ENCODE measurements at places on chromosomes 16 and 17.

- DNase-seq = peak; percentile 28
Measured at GRCh38 chr17:15260376-15261257, 4.5 kb downstream of the PMP22 start.

DNA sequence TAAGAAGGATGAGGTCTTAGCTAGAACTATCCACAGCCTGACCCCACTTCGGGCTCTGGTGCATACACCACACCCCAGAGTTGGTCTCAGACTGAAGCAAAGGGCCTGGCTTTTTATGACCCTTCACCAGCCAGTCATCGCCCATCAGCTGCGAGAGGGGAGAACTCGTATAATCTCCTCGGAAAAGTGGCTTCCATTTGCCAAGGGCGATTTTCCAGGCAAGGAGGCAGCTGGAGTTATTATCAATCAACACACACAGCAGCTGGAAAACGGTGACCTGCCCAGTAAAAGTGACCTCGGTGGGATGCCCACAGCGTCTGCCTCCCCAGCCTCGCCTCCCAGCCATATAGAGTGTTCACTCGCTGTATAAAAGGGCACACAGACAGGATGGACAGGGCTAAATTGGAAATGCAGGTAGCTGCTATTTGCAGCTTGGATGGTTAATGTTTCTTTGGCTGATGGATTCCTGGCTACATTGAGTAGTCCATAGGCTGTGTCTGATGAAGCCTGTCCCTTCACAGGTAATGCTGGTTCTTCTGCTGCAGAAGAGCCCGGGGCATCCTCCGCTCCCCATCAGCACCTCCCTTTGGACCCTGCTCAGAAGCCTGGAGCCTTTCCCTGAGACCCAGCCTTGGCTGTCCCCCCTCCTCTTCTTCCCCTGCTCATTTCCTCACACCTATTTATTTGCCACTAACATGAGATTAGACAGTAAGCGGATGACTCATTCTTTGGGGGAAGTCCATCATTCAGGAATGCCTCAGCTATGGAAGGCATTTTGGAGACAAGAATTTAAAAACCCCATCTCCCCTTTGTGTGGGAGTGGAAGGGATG lies 45.7 kb downstream of the TMEM186 start:
- DNase-seq = no peak

- DNase-seq = no peak
Measured at GRCh38 chr17:67633751-67634211, 84.0 kb upstream of the NOL11 start.

GRCh38 chr16:85125570-85126393 lies 13.5 kb upstream of the CIBAR2 start:
- no peak for DNase-seq

- DNase-seq = no peak
Measured at GRCh38 chr17:28065706-28066105, 23.2 kb downstream of the NLK start.

DNA sequence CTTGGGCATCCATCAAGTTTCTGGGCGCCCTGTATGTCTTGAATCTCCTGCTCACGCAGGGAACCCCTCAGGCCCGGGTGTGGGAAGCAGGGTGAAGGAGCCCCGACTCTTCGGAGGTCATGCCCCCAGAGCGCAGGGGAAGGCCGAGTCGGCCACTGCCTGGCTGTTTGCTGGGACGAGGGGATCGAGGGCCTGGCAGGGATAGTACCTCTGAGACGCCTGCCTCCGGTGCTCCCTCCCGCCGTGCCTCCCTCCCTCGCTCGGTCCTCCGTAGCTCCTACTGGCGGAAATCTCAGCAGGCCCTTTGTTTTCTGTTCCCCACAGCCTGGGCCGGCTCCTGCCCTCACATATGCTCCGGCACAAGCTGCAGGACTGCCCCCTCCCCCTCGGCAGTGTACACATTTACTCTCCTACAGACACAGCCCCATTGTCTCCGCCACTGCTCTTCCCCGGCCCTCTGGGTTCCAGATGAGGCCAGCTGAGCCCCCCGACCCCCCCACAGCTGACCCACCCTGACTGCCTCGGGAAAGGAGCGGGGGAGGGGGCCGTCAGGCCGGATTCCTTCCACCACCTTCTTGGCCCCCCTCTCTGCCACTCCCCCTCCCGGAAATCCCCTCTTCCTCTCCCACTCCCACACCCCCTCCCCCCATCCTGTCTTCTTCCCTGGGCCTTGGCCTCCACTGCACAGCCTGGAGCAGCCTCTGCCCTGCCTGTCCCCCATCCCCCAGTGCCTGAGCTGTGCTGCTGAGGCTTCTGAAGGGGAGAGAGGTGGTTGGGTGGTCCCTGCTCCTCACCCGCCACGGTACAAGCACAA lies 1.4 kb downstream of the TRAF4 start:
- peak; percentile 25 for DNase-seq

- DNase-seq = peak; percentile 75
Measured at GRCh38 chr16:57810197-57811031, 8.1 kb upstream of the KIFC3 start.

- no peak for DNase-seq
Measured at GRCh38 chr17:30476726-30477082, 504 bp upstream of the GOSR1 start.

DNA sequence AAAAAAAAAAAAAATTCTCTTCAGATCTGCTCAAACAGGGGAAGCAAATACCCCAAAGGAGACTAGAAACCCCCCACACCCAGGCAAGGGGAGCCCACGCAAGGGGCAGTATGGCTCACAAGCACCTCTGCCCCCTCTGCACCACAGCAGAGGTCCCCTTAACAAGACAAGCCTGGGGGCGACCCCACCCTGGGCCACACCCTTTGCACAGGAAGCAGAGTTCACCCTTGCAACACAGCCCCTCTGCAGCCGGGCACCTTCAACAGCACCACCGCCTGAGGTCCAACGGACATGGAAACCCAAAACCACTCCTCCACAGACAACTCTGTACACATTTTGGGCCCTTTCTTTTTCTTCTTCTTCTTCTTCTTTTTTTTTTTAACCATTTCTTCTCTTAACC lies 12.8 kb downstream of the AXIN1 start:
- DNase-seq = no peak

- no peak for DNase-seq
Measured at GRCh38 chr17:66445229-66445628, 142.8 kb downstream of the PRKCA start.

DNA sequence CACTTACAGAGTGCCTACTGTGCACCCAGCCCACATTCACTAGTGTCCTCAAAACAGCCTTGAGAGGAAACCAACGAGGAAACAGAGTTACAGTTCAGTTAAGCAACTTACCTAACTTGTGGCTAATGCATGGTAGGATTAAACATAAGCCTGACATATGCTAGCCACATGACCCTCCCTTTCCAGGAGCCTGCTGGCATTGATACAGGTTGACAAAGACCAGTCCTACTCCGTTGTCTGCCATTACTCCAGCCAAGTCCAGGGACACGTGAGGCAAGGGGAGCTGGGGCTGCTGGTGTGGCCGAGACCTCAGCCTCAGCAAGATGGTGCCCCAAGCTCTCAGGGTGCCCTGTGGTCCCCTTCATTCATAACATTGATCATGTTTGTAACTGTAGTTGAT lies 37.9 kb downstream of the SNX20 start:
- no peak for DNase-seq

- DNase-seq = no peak
Measured at GRCh38 chr17:74118504-74118903, 85.0 kb upstream of the RPL38 start.

DNA sequence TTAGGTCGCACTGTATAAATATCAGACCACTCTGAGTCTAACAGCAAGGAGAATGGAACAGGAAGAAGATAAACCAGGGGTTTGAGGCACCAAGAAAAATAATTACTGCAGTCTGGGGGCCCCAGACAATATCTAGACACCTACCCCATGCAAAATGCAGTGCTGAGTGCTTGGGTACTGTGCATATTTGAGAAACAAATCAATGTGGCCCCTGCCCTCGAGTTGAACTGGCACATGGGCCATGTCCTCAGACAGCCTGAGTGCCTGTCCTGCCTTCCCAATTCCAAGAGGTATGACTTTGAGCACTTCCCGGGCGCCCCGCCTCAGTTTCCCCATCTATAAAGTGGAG lies 6.2 kb upstream of the CIITA start:
- no peak for DNase-seq

DNA sequence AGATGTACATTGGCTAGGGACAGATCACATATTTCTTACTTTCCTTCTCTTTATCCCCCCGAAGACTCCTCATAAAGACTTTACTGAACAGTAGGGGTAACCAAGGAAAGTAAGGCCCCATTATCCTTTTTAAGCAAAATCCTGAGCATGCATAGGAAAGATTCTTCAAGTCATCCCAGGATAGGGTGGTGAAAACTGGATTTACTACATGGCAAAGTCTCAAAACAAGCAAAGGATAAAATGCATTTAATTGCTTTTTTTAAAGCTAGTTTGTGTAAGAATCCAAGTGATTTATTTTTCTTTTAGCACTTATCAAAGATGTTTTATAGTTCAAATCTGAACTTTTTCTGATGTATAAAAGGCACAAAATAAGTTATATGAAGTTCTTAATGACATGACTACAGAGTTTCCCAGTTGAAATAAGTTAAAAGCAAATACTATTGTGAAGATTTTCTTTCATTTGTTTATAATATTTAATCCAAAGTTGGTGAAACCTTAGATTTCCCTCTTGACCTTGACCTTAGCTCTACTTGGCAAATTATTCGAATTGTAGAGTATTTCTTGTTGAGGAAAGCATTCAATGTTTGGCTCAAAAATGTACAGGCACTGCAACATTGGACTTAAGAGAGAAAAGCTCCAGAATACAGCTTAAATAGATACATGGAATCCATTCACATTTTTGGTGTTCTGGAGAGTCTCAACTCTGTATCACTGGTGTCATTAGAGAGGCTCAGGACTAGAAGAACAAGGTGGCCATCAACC lies 104.3 kb downstream of the ABCA8 start:
- DNase-seq = no peak

- DNase-seq = no peak
Measured at GRCh38 chr17:51144266-51145022, 8.9 kb upstream of the NME1 start.

DNA sequence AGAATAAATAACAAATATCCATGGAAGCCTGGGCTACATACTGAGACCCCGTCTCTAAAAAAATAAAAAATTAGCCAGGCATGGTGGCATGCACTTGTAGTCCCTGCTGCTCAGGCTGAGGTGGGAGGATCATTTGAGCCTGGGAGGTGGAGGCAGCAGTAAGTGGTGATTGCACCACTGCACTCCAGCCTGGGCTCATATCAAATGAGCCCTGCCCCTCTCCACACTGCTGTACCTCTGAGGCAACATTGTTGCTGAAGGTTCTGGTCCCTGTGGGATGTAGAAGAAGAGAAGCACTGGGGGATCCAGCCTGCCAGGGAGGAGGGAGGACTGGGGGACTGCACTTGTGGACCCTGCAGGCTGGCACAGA lies 11.4 kb upstream of the ARHGAP23 start:
- DNase-seq = no peak

DNA sequence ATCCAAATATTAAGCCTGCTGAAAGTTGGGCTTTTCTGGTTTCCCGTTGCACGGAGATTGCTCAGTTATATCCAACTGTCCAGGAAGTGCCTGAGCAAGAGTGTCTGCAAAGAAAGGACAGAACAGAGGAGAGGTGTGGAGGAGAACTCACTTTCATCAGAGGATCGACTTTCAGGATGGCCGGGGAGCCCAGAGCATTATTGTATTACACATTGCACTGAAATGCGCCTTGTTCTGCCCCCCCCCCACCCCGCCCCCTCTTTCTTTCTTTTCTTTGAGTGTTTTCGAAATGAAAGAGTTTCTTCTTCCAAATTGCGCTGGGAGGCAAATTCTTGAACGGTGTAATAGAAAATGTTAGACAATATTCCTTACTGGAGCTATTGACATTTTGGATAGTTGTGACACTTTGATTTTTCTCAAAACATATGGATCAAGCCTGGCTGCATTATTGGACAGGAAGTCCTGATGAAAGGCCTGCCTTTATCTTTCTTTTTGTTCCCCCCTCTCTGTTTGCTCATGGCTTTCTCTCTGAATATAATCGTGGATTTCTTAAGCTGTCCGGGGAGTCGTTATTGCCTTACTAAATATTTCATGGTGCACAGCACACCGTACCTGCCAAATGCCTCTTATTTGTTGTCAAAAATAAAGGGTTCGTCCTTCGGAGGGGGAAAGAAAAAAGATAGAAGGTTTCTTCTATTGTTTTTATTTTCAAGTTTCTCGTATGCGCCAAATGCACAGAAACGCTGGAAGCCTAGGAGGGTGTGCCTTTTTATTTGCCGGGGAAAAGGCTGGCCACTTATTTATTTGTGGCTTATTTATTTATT lies 110.8 kb downstream of the IRX3 start:
- no peak for DNase-seq

DNA sequence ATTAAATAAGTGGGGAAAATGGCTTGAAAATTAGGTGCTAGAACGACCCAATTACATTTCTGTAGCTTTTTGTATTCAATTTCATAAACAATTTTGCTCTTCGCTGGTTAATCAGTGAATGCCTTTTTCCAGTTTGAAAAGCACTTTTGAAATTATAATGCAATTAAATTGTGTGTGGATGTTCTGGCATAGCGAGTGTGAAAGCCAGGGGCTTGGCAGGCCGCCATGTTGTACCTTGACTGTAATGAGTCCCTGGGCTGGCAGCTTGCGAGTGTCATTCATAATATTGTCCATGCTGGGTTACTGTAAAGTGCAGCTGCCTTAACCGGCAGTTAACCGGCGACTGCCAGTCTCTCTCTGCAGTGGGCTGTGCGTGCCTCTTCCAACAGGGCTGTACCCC lies 177.8 kb downstream of the CCDC182 start:
- no peak for DNase-seq

DNA sequence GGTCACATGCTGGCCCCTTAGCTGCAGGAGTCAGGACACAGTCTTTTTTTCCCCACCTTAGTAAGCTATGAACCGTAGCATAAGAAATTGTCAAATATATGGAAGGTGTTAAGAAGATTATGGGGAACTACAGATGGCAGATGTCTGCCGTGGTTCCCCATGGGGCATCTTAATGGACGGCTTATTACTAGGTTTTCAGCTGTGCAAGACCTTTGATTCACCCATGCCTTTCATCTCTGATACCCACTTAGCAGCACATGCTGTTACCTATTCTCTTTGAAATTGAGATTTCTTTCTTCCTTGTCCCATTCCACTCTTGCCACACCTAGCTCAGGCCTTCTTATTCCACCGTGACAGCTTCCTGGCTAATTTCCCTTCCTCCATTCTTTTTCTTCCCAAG lies 70.7 kb downstream of the RPTOR start:
- DNase-seq = no peak
